ENCODE measurements at places on chromosomes 5 and 9. TPM values are rescaled to one million over a fixed set of nuclear protein-coding genes. Genes with fewer than 3 reads are reported as not detected.

SNCB gene
- polyA plus RNA-seq, result not detected

OTP gene
- polyA plus RNA-seq, result not detected

- peaks cover 2% of the 10 kb centered on the region for H3K36me3 ChIP-seq
- peaks cover 20% of the 10 kb centered on the region for H3K4me1 ChIP-seq
- DNase-seq, result no peak
- H3K27me3 ChIP-seq, result no peaks in the 10 kb centered on the region
- no peak overlapping the region for H3K4me3 ChIP-seq
Observed at GRCh38 chr9:6969805-6970204, 212.0 kb downstream of the KDM4C start.

DRD1 gene
- not detected for polyA plus RNA-seq

PAIP1 gene
- 29.4 TPM for polyA plus RNA-seq

DNA sequence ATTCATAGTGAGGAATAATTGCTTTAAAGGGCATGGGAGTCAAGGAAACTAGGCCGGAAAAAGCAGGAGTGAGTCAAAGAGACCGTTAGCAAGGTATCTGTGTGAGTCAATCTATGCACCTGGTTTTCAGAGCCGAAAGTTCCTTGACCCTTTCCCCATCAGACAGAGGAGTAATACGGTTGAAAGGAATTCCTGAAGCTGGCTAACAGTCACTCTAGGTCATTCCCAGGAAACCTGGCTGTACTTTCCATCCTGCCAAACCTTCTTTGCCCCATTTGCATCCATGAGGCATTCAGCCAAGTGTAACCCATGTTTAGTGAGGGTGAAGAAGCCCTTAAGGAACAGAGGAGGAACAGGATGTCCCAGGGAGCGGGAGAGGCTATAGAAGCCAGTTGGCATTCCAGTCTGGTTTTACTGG, 16.2 kb downstream of the RBM18 start:
- no peak overlapping the region for H3K27ac ChIP-seq
- H3K27me3 ChIP-seq, result no peaks in the 10 kb centered on the region
- peaks cover 6% of the 10 kb centered on the region for H3K4me1 ChIP-seq
- H3K36me3 ChIP-seq, result peaks cover 41% of the 10 kb centered on the region

CHSY3 gene
- polyA plus RNA-seq, result 0.31 TPM

PCDHGB7 gene
- polyA plus RNA-seq, result 0.13 TPM

- H3K27ac ChIP-seq, result no peak overlapping the region
- no peak for DNase-seq
- peaks cover 47% of the 10 kb centered on the region for H3K4me1 ChIP-seq
- H3K36me3 ChIP-seq, result peaks cover 14% of the 10 kb centered on the region
- no peak overlapping the region for H3K4me3 ChIP-seq
Observed at GRCh38 chr5:169873642-169874041, 106.7 kb downstream of the INSYN2B start.

DNA sequence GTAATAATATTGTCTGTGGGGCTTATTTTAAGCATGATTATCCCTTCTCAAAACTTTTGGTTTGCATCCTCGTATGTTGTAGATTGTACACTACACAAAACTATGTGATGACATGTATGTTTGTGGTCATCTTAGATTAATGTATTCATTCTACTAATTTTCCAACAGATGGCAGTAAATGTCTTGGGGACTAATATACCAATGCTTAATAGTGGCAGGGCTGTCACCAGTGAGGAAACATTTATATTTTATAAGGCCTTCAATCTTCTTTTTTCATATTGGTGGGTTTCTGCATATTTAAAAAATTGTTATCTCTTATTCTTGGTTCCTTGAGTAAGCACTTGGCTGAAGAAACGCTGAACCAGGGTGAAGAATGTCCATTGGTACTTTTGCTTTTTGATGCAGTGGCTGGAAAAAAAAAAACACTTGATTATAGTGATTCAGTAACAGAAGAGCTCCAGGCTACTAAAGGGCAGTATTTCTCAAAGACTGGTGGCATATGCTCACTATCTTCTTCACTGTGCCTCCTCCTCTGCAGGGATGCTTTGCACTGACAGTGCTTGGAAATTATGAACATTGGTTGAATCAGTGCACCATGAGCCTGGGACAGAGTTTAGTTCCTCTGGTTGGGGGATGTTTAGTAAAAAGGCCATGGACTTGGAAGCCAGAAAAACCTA, 530.3 kb downstream of the RASEF start:
- H3K4me1 ChIP-seq, result no peaks in the 10 kb centered on the region
- no peak for DNase-seq
- no peaks in the 10 kb centered on the region for H3K36me3 ChIP-seq
- H3K27ac ChIP-seq, result no peak overlapping the region

BARHL1 gene
- polyA plus RNA-seq, result not detected
